ENCODE measurements at places on chromosomes 3 and 15. TPM values are rescaled to one million over a fixed set of nuclear protein-coding genes. Genes with fewer than 3 reads are reported as not detected.

- DNase-seq, result no peak
Observed at GRCh38 chr15:57734860-57735259, 28.3 kb downstream of the POLR2M start.

GRCh38 chr3:11282250-11283138 is 10.3 kb downstream of the ATG7 start:
- DNase-seq, result peak; percentile 63

GRCh38 chr15:68218331-68218730 is 11.2 kb downstream of the CLN6 start:
- DNase-seq, result no peak

GDPGP1 gene
- 4.5 TPM for polyA plus RNA-seq

SCAANT1 gene
- polyA plus RNA-seq, result 0.90 TPM

EBLN2 gene
- polyA plus RNA-seq, result 4.3 TPM

DNA sequence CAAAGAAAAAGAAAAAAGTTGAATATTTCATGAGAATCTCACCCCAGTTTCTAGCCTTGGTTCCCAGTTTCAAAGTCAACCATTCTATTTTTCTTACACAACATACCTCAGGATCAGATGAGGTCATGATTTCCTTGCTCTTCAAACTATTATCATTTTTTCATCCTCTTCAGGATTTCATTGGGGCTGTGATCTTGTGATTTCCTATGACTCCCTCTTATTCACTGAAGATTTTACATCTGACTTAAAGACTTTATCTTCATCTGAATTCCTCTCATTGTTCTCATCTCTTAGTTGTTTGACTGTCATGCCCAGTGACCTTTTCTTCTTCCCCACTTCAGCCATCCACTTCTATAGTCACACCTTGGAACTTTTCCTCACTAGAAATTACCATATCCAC is 3.1 kb upstream of the C3orf33 start:
- no peak for DNase-seq

- no peak for DNase-seq
Observed at GRCh38 chr3:122502941-122503340, 11.8 kb downstream of the KPNA1 start.

DNA sequence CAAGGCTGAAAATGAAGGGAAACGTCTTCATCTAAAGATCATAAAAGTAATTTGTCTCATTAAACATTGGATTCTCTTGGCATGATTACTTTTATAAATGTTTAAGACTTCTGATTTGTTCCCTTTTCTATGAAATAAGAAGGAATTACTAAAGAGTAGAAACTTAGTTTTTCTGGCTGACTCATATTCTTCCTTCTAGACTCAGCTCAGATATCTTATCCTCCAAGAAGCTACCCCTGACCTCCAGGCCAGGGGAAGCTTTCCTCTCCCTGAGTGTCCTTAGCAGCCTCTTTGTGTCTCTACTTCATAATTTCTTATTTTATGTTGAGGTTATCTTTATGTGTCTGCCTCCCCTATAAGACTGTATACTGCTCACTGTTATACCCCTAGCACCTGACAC is 291.9 kb upstream of the STT3B start:
- no peak for DNase-seq

CCDC54 gene
- not detected for polyA plus RNA-seq

EIF4E3 gene
- polyA plus RNA-seq, result 13.1 TPM

RSRC1 gene
- polyA plus RNA-seq, result 32.1 TPM

DNA sequence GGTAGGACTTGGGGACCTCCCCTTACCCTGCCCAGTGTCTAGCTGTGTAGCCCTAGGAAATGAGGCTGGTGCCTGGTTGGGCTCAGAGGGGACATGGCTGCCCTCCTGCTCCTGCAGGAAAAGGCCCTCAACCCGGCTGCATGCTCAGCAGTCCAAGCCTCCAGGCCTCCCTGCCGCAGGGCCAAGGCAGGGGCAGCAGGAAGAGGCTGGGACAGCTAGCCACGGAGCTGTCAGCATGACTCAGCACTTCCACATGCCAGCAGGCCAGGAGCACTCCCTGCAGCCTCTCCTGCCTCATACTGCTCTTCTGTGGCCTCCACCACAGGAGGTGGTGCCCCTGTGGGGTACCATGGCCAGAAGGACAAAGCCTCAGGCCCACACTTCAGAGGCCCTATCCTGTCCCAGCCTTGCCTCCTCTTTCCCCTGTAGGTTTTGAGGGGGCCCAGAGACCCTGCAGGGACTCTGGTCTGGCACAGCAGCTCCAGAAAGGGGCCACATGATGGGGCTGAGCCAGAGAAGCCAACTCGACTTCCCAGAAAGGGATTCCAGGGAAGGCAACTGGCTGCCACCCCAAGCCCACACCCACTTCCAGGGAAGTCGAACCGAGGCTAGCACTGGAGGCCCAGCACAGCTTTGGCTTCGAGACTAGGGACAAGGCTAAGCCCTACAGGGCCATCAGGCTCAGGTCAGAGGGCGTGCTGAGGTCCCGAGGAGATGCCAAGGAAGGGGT is 19.5 kb downstream of the TKT start:
- DNase-seq, result no peak

SCN11A gene
- 0.97 TPM for polyA plus RNA-seq

GRCh38 chr3:100634493-100635272 is 25.3 kb downstream of the ADGRG7 start:
- no peak for DNase-seq

- no peak for DNase-seq
Observed at GRCh38 chr3:119293105-119293870, 895 bp upstream of the ARHGAP31 start.

DNA sequence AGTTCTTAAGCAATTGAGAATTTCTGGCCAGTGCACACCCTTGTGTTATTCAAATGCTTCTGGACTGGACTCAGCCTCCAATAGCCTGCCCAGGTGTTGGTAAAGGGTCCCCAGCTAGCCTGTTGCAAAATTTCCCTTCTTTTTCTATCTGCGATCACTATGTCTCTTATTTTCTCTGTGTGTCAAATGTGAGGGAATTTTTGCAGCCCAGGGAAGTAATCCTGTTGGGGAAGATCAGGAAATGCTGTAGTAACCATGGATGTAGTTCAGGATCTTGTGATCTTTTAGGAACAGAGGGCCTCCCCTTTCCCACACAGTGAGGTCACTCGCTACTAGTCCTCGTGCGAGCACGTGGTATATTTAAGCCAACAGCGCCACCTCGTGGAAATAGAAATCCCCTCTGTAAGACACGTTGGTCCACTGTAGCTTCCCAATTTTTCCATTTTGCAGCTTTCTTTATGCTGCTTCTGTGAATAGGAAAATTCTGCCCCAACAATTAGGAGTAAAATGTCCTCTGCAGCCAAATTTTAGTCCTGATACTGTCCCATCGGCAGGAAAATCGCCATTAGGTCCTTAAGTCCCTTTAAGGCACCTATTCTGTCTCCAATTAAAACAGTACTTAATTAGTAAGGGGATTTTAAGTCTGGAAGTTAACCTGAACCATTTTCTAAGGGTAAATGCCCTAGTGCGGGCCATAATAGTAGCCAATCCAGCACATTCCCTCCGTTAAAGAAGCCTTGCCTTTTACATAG is 4.0 kb upstream of the SMCO1 start:
- no peak for DNase-seq

DNA sequence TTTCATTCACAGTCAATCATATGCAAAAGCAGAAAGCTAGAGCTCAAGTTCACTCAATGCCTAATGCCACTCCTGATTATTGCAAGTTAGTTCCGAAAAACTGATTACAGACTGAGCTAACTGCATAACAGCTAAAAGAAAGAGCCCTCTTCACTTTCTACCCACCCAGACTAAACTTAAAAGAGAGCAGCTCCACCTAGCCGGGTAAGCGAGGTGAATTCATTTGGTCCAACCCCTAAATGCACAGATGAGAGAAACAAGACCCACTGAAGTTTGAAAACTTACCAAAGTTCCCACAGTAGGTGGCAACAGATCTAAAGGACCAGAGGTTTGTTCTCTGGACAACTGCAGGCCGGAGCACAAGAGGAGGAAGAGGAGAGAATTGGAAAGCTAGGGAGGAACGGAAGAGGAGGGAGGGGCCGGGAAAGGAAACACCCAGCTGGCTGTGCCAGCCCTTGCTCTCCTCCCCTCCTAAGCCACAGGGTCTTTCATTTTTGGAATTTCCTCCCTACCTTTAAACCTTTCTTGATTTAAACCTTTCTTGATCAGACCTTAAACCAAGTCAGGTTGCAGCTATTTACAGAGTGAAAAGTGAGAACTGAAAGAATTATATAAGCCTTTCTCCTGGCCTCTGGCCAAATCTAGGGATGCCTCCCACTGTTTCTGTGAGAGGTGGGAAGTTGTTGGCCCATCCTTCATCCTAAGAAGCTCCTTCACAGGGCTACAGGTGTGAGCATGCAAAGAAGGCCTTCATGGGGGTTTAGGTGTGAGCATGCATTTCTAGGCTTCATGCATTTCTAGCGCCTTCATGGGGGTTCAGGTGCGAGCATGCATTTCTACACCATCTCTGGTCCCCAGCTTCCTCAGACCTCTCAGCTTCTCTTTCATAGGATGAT is 114.7 kb upstream of the LMOD3 start:
- no peak for DNase-seq

- DNase-seq, result no peak
Observed at GRCh38 chr3:32959371-32959770, 7.9 kb downstream of the CCR4 start.

DNA sequence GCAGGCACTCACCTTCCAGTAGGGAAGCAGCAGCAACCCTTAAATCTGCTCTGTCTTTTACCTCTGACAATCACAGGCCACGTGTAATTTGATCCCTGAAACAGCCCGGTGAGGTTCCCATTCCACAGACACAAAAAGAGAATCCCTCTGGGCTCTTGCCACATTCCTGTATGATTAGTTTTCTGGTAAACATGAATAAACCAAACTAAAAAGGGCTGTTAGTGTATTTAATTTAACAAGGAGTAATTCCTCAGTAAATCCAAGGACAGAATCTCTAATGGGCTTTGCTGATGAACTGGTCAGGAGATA is 186.9 kb downstream of the FAM43A start:
- no peak for DNase-seq

TOP2B gene
- polyA plus RNA-seq, result 352 TPM

DNA sequence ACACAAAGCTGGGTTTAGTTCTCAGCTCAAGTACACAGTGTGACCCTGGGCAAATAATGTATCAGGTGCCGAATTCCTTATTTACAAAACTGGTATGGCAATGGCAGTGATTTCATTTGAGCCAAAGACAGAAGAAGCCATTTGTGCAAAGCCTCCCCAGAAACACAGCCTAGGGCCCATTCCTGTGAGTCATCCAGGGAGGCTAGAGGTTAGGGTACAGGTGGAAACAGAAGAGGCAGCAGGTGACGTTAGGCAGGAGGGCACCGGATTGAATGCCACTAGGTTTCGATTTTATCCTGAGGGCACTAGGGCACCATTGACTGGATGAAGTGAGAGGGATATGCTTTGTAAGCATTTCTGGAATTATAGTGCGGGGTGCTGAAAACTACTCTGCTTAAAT is 766.9 kb upstream of the NR2F2 start:
- DNase-seq, result no peak

- DNase-seq, result no peak
Observed at GRCh38 chr15:73799466-73799865, 46.3 kb upstream of the INSYN1 start.

DNA sequence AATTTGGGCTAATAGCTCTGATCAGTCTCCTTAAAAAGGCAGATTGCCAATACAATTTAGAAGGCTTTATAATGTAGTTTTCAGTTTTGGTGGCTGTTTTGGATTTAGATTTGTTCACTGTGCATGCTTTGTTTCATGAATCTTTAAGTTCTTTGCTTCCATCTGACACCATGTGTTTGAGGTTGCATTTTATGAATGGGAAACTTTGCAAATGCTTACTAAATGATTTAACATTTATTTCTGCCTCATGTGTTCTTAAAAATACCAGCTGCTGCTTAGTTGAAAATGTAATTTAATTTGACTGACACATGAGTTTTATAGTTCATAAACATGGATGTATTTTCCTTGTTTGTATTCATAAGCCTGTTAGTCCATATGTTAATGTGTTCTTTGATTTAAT is 78.6 kb downstream of the RNF13 start:
- DNase-seq, result no peak

UROC1 gene
- polyA plus RNA-seq, result 0.11 TPM

DNA sequence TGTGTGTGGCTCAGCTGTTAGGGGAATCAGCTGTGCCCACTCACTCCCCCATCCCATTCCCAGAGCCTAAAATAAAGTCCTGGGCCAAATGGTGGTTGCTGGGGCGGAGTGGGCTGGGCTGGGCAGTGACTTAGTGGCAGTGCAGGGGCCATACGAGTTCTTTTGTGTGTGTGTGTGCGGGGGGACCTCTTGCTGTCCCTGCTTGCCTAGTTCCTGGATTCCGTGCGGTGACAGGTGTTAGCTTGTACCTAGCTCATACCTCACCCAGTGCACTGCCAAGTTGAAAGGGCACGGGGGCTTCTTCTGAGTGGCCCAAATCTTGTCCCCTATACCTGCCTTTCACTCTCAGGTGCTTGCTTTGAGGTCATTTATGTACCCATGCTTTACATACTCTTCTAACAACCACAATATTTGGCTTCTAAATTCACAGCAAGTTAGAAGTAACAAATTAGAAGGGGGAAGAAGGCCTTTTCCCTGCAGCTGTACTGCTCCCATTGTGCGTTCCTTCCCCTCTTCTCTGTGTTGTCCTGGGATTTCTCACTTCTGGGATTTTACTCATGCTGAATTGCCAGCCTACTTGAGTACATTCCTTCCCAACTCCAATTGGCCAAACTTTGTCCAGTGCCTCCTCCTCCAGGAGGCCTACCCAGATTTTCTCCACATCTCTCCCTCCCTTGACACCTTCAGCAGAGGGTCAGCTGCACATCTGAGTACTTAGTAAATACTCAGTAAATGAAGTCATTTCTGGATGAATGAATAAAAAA is 66.3 kb upstream of the POLG start:
- DNase-seq, result no peak

DNA sequence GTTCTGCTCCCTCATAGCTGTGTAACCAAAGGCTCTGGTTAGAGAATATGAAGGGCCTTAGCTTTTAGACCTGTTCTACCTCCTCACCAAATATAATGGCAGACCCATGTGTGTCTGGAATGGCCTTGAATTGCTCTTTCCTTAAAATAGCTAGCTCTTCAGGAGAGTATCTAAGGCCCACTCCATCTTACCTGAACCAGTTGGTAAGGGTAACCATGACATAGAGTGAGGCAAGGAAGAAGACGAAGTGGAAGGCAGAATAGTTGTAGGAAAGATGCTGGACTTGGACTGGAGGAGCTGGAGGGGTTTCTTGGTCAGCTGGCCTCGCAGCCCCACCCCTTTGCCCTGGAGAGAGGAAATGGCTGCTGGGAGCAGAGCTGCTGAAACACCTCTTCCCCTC is 3.1 kb downstream of the SERF2 start:
- no peak for DNase-seq

PTH1R gene
- polyA plus RNA-seq, result 193 TPM

CPLX3 gene
- polyA plus RNA-seq, result not detected

CHRNA7 gene
- 13.9 TPM for polyA plus RNA-seq

GRCh38 chr15:48527517-48527916 is 118.0 kb downstream of the FBN1 start:
- no peak for DNase-seq
